ENCODE measurements at places on chromosomes 4 and X.
A peak's percentile ranks its signal among the peaks of the same experiment; 100 is the strongest.

DNA sequence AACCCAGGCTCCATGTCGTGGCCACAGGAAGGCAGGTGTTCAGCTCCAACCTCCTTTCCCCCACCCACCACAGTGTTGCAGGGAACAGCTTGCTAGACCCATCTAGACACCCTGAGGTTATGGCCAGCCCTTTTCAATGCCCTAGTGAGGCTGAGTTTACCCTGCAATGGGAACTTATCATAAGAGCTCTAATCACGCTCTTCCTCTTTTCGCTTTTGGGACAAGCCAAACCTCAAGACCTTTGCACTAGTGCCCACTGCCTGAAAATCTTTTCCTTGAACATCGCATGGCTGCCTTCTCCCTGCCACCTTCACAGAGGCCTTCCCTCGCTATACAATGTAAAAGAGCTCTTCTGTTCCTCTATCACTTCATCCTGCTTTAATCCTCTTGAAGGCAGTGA, 2.4 kb upstream of the FGFBP2 start:
- DNase-seq, result no peak

- peak; percentile 93 for DNase-seq
These were observed 3.2 kb downstream of the FLNA start for GRCh38 chrX:154371017-154371788.

- no peak for DNase-seq
These were observed 927.8 kb downstream of the STPG2 start for GRCh38 chr4:97215409-97215941.

GRCh38 chrX:122934131-122934530, 249.9 kb upstream of the GRIA3 start:
- no peak for DNase-seq

DNA sequence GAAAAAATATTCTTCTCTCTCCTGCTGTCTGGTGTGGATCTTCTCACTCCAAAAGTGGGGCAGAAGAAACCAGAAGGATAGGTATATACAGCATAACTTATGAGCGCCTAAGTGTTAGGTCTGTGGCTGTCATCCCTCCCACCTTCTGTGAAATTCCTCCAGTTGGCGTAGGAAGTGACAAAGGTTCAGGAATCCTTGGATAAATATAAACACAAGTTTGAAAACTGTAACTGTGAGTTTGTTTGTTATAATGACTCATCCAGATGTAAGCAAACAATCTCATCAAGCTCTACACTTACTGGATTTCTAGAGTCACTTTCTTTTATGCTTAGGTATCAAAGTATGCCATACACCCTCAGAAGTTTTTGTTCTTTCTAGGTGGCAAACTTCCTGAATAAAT, 405.2 kb downstream of the FAT4 start:
- no peak for DNase-seq

- DNase-seq, result no peak
These were observed 80.5 kb downstream of the HNRNPD start for GRCh38 chr4:82293304-82293703.

- no peak for DNase-seq
These were observed 707.1 kb upstream of the SLIT2 start for GRCh38 chr4:19544446-19545125.

DNA sequence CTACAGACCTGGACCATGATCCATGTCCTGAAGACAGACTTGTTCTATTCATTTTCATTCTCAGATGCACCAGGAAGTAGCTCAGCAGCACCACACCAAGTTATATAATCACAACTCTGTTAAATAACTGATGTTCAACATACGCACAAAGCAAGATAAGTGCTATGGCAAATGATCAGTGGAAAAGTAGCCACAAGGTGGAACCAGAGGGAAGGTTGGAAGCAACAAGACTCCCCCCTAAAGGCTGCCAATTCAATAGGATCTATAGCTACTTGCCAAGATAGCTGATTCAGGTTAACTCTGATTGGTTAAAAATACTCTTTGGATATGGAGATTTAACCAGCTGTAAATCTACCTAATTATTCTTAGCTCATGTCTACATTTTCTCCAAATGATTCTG, 23.7 kb upstream of the FAM47B start:
- no peak for DNase-seq

DNA sequence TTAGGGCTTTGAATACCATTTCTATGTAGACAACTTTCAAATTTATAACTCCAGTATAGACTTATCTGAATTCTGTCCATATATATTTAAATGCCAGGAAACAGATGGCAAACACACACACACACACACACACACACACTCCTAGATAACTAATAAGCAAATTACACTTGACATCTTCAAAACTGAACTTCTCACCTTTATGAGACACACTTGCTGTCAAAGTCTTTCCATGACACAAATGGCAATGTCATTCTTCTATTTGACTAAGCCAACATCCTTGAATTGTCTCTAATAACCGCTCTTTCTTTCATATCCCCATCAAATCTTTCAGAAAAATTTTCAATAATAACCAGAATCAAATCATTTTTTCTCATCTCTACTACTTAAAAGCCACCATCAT, 402.4 kb downstream of the PCDH18 start:
- no peak for DNase-seq

- DNase-seq, result no peak
These were observed 163.6 kb upstream of the PLAC1 start for GRCh38 chrX:134821901-134822300.

- no peak for DNase-seq
These were observed 71.4 kb upstream of the GPM6B start for GRCh38 chrX:13888284-13888683.

DNA sequence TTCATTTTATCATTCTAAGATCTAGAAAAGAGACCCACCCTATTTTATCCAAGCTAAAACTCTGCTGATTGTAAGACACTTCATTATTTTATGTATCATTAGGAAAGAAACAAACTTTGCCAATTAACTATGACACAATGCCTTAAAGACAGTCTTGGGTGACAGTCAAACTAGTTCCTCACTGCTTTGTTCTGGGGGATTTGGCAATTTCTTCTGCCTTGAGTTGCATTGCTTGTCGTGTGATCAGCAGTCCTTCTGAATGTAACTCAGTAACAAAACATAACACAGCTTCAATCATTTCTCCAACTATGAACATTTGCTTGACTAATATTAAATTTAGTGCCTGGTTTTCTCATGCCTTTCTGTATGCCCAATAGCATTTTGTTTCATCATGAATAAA, 577.9 kb upstream of the DIPK2B start:
- no peak for DNase-seq

- no peak for DNase-seq
These were observed 12.7 kb upstream of the GCNA start for GRCh38 chrX:71565474-71566041.

DNA sequence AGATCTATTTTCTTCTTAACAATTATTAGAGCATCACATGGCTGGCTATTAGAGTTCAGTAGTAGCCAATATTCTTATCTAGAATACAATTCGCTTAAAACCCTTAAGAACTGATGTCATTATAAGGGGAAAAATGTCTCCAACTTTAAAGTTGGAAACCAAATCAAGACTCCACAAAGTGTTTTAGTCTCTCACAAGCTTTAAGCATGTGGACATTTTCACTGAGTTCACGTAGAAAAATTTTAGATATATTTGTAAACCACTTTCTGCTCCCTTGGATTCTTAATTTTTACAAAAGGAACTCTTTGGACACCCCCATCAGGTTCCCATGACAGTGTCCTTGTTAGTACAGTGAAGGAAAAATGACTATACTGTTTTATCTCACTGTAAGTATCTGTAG, 123.9 kb upstream of the NAP1L5 start:
- no peak for DNase-seq

GRCh38 chr4:88819818-88820697, 122.4 kb upstream of the NAP1L5 start:
- no peak for DNase-seq

DNA sequence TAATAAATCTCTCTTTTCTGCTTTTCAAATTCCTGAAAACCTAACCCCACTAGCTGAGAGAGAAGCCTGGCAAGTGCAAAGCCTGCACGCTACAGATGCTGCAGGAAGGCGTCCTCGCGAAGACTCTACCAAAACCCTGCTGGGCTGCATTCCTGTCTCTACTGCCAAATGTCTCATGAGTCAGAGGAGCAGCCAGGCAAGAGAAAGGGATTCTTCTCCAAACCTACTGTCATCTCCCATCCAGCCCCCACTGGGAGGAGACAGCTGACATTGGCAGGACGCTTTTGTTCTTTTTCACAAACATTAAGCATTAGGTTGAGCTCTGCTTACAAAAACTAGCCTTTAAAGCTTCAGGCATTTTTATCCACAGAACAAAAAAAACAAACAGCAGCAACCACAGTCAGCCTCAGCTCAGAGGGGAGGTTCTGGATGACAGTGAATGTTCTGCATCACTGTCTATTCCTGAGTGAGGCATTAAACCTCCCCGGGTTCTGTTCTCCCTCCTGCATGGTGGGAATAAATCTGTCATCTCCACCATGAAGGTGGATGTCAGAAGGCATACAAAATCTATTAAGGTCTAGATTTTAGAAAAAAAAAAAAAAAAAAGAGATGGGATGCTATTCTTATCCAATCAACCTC, 18.0 kb downstream of the CRMP1 start:
- peak; percentile 51 for DNase-seq
